Activated CD4-positive, alpha-beta memory T cell treated with anti-CD3 and anti-CD28 coated beads, Interleukin-2, amount 10 ng/mL, durations not matched to agents 7 days and 5 days (primary cell): ENCODE measurements at places on chromosomes 12 and 14.

- peak overlapping the region; percentile 88 for H3K4me3 ChIP-seq
- H3K4me1 ChIP-seq, result peaks cover 47% of the 10 kb centered on the region
- no peaks in the 10 kb centered on the region for H3K27me3 ChIP-seq
- DNase-seq, result no peak
These were observed 670 bp upstream of the PSMA3 start for GRCh38 chr14:58243790-58244555.

DNA sequence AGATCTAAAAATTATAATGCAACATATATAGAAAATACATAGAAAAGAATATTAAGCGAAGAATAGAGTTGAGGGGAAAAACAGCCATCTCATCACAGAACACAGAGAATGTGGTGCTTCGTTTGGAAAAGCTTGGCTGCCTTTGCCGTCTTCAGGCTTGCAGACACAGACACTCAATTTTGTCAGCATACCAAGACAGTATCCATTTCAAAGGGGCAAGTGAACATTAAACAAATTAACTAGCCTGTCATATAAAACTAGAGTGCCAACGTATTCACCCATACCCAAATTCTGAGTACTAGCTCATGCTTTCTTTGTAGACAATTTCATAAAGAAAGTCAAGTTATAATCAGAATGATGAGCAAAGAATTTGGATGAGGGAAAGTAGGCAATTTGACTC lies 40.5 kb downstream of the DMAC2L start:
- no peak for DNase-seq
- no peaks in the 10 kb centered on the region for H3K4me1 ChIP-seq
- peaks cover 16% of the 10 kb centered on the region for H3K36me3 ChIP-seq

GRCh38 chr14:58772116-58772515 lies 134.4 kb downstream of the DACT1 start:
- H3K4me3 ChIP-seq, result no peak overlapping the region
- no peak overlapping the region for H3K27ac ChIP-seq
- peaks cover 4% of the 10 kb centered on the region for H3K27me3 ChIP-seq
- no peaks in the 10 kb centered on the region for H3K36me3 ChIP-seq

- DNase-seq, result no peak
- H3K27me3 ChIP-seq, result no peaks in the 10 kb centered on the region
- no peak overlapping the region for H3K27ac ChIP-seq
- peaks cover 2% of the 10 kb centered on the region for H3K4me1 ChIP-seq
- H3K4me3 ChIP-seq, result no peak overlapping the region
These were observed 55.0 kb downstream of the TPCN1 start for GRCh38 chr12:113276306-113276705.

- H3K36me3 ChIP-seq, result no peaks in the 10 kb centered on the region
- no peaks in the 10 kb centered on the region for H3K27me3 ChIP-seq
- no peak overlapping the region for H3K27ac ChIP-seq
These were observed 206.9 kb downstream of the SYT1 start for GRCh38 chr12:79071498-79071897.

GRCh38 chr12:31368666-31369361 lies 42.9 kb upstream of the SINHCAF start:
- H3K27ac ChIP-seq, result no peak overlapping the region
- no peak overlapping the region for H3K4me3 ChIP-seq
- H3K36me3 ChIP-seq, result no peaks in the 10 kb centered on the region
- H3K4me1 ChIP-seq, result peaks cover under 1% of the 10 kb centered on the region

DNA sequence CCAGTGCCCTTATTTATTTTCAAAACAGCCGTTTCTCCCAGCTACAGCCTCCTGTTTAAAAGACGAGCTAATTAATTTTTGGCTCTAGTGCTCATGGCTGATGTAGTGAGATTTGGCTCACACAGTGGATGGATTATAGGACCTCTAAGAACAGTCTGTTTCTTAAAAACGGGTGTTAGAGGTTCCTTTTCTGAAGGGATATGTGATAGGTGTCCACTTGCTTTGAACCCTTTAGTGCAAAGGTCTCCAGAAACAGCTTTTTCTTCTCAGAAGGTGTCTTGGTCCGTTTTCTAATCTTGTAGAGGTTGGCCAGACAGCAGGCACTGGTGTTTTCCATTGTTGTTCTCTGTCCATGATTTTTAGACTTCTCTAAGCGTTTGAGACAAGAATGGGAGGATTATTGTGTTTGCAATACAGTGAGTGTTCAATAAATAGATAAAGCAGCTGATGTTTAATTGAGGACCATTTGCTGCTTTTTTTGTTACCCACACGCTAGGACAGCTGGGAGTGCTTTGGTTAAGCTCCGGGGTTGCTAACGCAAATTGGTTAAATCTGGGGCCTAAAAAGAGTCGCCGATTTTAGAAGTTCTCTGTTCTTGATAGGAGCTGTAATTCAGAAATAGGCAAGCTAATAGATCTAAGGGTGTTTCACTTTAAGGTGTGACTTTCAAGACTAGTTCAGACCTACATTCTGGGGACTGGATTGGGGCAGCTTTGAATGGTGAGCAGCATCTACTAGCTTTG lies 1.0 kb downstream of the BORCS5 start:
- peaks cover 54% of the 10 kb centered on the region for H3K4me1 ChIP-seq
- H3K36me3 ChIP-seq, result peaks cover 13% of the 10 kb centered on the region
- peak overlapping the region; percentile 87 for H3K4me3 ChIP-seq
- peak overlapping the region; percentile 93 for H3K27ac ChIP-seq
- no peaks in the 10 kb centered on the region for H3K27me3 ChIP-seq
- DNase-seq, result no peak

- no peaks in the 10 kb centered on the region for H3K4me1 ChIP-seq
- H3K36me3 ChIP-seq, result no peaks in the 10 kb centered on the region
- no peaks in the 10 kb centered on the region for H3K27me3 ChIP-seq
- no peak overlapping the region for H3K4me3 ChIP-seq
- no peak for DNase-seq
- no peak overlapping the region for H3K27ac ChIP-seq
These were observed 318.7 kb downstream of the RMST start for GRCh38 chr12:97781342-97781741.
